GF-D8 (cell line): ENCODE measurements at places on chromosomes 2 and 18.

- DNase-seq: no peak
These were observed 395.5 kb upstream of the HNRNPA3 start for GRCh38 chr2:176817061-176817565.

DNA sequence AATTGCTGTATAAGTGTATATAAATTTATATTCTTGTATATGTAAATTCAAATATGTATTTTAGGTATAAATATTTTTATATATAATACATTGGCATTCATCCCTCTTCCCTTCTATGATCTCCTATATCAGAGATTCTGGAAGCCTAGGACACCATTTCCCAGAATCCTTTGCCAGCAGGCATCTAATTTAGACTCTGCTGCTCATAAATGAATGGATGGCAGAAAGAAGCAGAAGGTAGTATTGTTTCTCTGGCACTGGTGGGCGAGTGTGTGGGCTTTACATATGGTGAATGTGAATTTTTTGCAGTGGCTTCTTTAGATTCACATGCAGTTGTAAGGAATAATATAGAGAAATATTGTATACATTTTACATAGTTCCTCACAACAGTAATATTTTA, 215.2 kb upstream of the THSD7B start:
- no peak for DNase-seq

DNA sequence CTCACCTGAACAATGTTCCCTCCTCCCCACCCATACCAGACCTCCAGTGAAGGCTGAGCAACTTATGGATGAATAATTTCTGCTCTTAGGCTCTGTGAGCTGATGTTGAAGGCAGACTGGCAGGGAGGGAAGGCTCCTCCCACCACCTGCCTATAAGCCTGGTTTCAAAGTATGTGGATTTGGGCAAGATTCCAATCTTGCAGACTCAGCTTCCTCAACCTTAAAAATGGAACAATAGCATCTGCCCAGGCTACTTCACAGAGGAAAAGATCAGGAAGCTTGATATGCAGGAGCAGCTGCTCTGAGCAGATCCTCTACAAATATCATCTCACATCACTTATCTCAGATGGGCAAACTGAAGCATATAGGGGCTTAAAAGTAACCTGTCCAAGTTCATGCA, 112.2 kb downstream of the ZFP36L2 start:
- DNase-seq: peak; percentile 21

GRCh38 chr18:13930964-13931363, 15.6 kb upstream of the MC2R start:
- DNase-seq: no peak

DNA sequence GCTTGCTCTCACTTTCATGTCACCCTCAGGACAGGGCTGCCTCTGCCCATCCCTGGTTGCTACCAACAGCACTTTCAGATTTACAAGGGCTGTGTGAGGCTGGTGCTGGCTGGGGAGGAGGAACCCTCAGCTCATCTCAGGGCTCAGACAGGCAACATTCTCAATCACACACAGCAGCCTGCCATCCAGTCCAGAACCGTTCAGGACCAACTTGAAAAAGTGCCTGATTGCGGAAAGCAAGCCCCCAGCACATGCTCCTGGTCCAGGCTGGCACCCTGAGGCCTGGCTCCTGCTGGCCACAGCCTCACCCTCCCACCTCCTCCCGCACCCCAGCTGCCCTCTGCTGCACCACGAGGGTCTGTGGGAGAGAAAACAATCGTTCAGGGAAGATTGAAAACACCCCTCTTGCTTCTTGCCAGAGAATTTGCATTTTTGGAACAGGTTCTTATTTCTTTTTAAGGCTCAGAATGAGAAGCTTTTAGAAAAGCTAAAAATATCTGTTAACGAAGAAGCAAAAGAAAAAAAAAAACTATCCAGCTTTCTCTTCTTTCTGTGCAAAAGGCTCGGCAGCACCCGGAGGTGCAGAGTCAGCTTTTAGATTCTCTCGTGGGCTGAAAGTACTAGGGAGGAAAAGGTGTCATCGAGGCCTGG, 403.8 kb upstream of the ID2 start:
- no peak for DNase-seq

GRCh38 chr2:145777914-145778313, 1258.0 kb upstream of the ZEB2 start:
- no peak for DNase-seq

- DNase-seq: no peak
These were observed 77.2 kb upstream of the TXNDC2 start for GRCh38 chr18:9808295-9809241.

DNA sequence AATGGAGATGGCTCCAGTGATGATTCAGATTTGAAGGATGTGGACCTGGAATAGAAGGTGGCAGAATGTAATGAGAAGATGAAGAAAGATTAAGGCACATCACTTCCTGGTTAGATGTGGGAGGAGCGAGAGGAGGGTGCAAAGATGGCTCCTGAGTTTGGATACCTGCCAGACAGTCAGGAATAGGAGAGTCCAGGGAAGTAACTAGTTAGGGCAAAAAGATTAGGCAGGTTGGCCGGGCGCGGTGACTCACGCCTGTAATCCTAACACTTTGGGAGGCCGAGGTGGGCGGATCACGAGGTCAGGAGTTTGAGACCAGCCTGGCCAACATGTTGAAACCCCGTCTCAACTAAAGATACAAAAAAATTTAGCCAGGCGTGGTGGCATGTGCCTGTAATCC, 5.6 kb downstream of the C2orf74 start:
- DNase-seq: no peak
